Activated naive CD4-positive, alpha-beta T cell treated with anti-CD3 and anti-CD28 coated beads for 36 hours (primary cell): ENCODE measurements at places on chromosomes 12 and 14. TPM values are rescaled to one million over a fixed set of nuclear protein-coding genes. Genes with fewer than 3 reads are reported as not detected.
A peak's percentile ranks its signal among the peaks of the same experiment; 100 is the strongest.

DNA sequence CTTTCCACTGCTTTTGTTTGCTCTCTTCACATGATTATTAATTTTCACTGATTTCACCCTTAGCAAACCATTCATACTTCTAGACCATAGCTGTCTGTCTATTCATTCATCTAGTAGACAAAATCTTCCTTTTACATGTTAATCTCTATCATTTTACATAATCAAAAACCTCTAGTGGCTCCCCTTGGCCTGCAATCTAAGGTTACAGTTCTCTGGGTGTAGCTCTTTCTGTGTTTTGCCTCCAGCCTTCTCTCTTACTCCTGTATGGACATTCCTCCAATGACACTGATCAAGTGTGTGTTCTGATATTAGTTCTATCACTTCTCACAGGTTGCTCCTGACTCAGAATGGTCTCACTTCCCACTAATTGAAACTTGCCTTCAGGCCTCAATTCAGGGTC is 56.4 kb downstream of the PRKCH start:
- no peak for DNase-seq
- no peak overlapping the region for H3K4me3 ChIP-seq
- H3K36me3 ChIP-seq = peaks cover 55% of the 10 kb centered on the region
- H3K27me3 ChIP-seq = no peaks in the 10 kb centered on the region

- no peak overlapping the region for H3K4me3 ChIP-seq
- peaks cover 19% of the 10 kb centered on the region for H3K36me3 ChIP-seq
- H3K4me1 ChIP-seq = peaks cover 22% of the 10 kb centered on the region
- no peaks in the 10 kb centered on the region for H3K27me3 ChIP-seq
- DNase-seq = no peak
Measured at GRCh38 chr14:73014105-73014504, 12.8 kb downstream of the ZFYVE1 start.

GRCh38 chr14:103361867-103362266 is 23.3 kb upstream of the MARK3 start:
- peaks cover 9% of the 10 kb centered on the region for H3K27me3 ChIP-seq
- DNase-seq = peak; percentile 49
- H3K36me3 ChIP-seq = peaks cover 10% of the 10 kb centered on the region
- peak overlapping the region; percentile 71 for H3K27ac ChIP-seq

DNA sequence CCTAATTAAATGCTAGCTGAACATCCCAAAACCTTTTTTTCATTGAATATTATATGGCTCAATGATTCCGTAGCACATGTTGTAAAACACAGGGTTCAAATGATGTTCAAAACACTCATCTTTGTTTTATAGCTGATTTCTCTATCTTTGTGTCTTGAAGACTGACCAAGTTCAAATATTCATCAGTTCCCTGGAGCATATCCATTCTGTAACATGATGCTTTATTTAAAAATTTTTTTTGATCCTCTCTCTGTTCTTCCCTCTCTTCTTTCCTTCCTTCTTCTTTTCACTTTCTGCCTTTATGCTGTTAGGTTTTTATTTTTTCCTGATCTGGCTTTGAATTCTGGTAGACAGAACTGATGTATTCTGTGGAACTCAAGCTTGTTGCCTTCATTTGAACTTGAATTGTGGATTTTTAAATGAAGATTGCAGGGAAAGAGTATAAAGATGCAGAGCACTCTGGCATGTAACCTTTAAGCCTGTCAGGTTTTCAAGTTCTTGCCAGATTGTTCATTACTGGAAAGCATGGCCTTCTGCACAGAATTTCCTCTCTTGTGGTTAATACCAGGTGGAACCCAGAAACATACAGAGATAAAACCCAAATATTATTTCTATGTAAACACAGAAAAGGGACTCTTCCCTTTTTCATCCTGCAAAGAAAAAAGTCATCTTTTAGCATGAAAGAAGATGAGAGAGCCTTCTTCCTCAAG is 39.5 kb downstream of the PROX2 start:
- peak; percentile 51 for DNase-seq
- H3K27ac ChIP-seq = peak overlapping the region; percentile 85
- H3K4me3 ChIP-seq = no peak overlapping the region
- H3K36me3 ChIP-seq = peaks cover 6% of the 10 kb centered on the region
- peaks cover 63% of the 10 kb centered on the region for H3K4me1 ChIP-seq
- no peaks in the 10 kb centered on the region for H3K27me3 ChIP-seq

DNA sequence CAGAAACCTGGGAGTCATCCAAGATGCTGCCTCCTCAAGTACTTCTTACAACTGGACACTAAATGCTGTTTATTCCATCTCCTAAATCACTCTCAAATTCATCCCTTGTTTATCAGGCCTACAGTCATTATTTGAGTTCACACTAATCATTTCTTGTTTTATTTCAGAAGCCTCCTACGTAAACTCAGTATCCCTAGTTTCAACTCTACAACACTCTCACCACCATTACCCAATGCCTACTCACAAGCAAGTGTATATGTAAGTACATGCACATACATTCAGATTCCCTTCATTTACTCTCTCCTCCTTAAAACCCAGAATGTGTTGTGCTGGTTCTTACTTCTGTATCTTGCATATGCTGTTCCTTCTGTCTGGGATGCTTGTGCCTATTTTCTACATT is 43.0 kb downstream of the DDHD1 start:
- no peak overlapping the region for H3K27ac ChIP-seq
- no peaks in the 10 kb centered on the region for H3K36me3 ChIP-seq
- no peak for DNase-seq
- H3K27me3 ChIP-seq = no peaks in the 10 kb centered on the region
- peaks cover 26% of the 10 kb centered on the region for H3K4me1 ChIP-seq
- no peak overlapping the region for H3K4me3 ChIP-seq

DNA sequence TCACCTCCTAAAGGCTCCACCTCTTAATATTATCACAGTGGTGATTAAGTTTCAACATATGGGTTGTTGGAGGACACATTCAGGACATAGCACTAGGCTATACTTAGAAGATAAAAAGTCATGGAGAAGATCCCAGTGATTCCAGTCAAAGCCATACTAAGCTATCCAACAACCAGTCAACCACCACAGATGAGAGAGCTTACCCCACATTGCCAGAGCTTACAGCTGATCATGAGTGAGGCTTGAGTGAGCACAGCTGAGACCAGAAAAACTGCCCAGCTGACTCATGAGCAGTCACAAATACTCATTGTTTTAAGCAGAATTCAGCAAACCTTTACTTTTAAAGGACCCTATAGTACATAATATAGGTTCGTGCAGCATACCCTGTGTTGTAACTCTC is 85.1 kb downstream of the DRAM1 start:
- H3K27me3 ChIP-seq = no peaks in the 10 kb centered on the region
- no peaks in the 10 kb centered on the region for H3K36me3 ChIP-seq
- no peak overlapping the region for H3K27ac ChIP-seq
- no peak for DNase-seq
- H3K4me1 ChIP-seq = peaks cover 4% of the 10 kb centered on the region

DNA sequence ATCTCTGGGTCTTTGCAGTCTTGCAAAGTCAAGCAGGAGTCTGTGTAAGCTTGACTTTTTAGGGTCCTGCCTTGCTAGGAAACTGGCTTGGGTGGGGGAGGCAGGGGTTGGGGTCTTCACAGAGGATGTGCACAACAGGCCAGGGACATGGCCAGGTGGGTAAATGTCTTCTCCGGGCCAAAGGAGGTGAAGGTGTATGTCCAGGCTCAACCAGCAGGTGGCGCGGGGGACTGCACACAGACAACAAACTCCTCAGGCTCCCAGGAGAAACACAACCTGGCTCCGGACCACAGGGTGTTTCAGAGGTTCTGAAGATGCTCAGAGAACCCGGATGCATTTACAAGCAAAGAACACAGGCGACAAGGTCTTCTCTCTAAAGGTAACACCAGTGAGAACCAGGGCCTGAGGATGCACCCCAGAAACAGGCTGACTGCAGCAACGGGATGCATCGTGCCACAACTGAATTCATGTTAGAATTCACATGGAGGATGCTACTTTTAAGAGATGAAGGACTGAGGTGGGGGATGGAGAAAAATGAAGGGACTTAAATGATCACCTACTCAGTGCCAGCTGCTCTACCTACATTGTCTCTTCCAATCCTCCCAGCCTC is 56.0 kb downstream of the PLEKHG3 start:
- H3K27me3 ChIP-seq = no peaks in the 10 kb centered on the region
- H3K27ac ChIP-seq = no peak overlapping the region
- peaks cover 6% of the 10 kb centered on the region for H3K4me1 ChIP-seq
- H3K36me3 ChIP-seq = no peaks in the 10 kb centered on the region
- DNase-seq = peak; percentile 73
- H3K4me3 ChIP-seq = no peak overlapping the region

DNA sequence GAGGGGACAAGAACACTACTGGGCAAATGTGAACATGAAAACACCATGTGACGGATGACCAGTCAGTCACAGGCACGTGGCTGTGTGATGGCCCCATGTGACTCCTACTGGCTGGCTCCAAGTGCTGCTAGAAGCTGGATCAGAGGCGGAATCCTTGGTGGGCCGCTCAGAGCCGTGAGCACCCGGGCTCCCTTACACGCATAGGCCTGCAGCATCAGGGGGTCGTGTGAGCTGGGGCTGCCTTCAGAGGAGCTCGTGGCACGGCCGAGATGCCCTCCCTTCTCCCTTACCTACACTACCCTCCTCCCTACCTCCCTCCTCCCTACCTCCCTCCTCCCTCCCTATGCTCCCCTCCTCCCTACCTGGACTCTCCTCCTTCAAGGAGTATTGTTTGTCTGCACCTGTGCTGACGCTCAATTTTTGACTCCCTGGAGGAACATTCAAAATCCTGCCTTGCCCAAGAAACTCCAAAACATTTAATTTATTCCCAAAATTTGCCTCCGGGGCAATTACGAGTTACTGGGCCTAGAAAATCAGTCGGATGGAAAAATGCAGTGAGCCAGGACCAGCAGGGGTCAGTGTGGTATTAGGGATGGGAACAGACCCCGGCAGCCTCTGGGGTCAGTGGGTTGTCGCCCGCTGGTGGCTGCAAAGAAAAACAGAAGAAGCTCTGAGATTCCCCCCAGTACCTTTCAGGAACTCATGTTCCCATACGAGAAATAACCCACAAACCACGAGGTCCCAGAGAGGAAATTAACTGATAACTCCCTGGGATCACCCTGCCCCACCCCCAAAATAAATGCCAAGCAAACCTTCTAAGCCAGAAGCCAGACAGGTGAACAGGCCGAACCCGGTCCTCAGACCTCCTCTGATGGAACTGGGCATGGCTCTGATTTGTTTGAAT is 61.3 kb downstream of the C14orf132 start:
- no peak overlapping the region for H3K27ac ChIP-seq
- peak; percentile 86 for DNase-seq
- H3K4me1 ChIP-seq = peaks cover 8% of the 10 kb centered on the region

- peak overlapping the region; percentile 92 for H3K4me3 ChIP-seq
- no peaks in the 10 kb centered on the region for H3K27me3 ChIP-seq
- peak; percentile 63 for DNase-seq
Measured at GRCh38 chr14:96797582-96798349, 584 bp downstream of the VRK1 start.

- H3K36me3 ChIP-seq = no peaks in the 10 kb centered on the region
- H3K4me3 ChIP-seq = no peak overlapping the region
- H3K4me1 ChIP-seq = no peaks in the 10 kb centered on the region
- H3K27me3 ChIP-seq = no peaks in the 10 kb centered on the region
Measured at GRCh38 chr12:23113781-23114180, 488.8 kb downstream of the ETNK1 start.

DNA sequence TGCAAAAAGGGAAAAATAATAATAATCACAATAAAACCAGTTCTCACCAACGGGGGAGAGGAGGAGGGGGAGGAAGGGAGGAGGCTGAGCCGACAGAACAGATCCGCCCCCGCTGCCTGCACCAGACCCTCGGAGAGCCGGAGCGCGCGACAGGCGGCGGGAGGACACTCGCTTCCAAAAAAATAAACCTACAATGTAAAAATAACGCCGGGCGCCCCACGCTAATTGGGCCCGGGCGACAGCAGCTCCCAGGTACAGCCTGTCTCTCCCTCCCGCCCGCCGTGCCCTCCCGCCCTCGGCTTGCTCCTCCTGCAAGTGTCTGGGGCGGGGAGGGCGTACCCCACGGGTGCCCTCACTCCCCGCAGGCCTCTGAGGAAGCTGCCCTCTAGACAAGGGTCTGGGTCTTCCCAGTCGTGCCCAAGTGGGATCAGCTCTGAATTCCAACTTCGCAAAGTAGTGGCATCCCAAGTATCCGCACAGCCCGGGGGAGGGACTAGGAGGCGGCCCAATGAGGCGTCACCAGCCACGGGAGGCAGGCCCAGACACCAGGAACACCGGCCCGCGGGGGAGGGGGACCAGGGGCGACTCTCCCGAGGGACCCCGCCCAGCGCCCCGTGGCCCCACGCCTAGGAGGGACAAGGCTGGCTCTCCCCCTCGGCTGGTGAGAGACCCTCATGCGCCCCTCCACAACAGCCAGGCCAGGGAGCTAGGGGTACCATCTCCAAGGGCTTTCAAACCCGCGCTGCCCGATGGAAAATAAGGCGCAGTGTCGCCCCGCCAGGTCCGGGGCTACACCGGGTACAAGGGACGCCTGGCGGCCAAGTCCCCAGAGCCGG is 1.0 kb downstream of the NCOR2 start:
- peak; percentile 71 for DNase-seq
- H3K27me3 ChIP-seq = no peaks in the 10 kb centered on the region
- H3K4me3 ChIP-seq = peak overlapping the region; percentile 91
- peak overlapping the region; percentile 83 for H3K27ac ChIP-seq
- peaks cover 42% of the 10 kb centered on the region for H3K4me1 ChIP-seq

MANSC4 gene
- total RNA-seq = not detected

IGFBP6 gene
- total RNA-seq = 6.4 TPM

MMP14 gene
- total RNA-seq = 1.3 TPM

FAM181A gene
- not detected for total RNA-seq

VSIG10 gene
- total RNA-seq = 2.4 TPM
